ENCODE measurements at places on chromosomes 1 and 21.

DNA sequence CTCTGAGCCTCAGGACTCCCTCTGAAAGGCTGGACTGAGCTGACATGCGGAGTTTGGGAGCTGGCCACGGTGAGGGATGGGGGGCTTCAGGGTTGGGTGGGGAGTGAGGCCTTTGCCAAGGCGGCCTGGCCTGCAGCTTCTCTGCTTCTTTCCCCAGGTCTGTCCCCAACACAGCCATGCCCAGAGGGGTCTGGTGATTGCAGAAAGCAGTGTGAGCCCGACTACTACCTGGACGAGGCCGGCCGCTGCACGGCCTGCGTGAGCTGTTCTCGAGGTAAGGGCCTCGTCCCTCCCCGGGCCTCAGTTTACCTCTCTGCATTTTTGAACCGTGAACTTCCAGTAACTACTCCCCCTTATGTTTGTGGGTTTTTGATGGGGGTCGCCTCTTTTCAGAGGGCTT is 48.6 kb downstream of the TNFRSF8 start:
- no peaks in the 10 kb centered on the region for H3K27me3 ChIP-seq
- H3K4me1 ChIP-seq = no peaks in the 10 kb centered on the region
- DNase-seq = no peak
- H3K4me3 ChIP-seq = no peak overlapping the region
- no peaks in the 10 kb centered on the region for H3K36me3 ChIP-seq

DNA sequence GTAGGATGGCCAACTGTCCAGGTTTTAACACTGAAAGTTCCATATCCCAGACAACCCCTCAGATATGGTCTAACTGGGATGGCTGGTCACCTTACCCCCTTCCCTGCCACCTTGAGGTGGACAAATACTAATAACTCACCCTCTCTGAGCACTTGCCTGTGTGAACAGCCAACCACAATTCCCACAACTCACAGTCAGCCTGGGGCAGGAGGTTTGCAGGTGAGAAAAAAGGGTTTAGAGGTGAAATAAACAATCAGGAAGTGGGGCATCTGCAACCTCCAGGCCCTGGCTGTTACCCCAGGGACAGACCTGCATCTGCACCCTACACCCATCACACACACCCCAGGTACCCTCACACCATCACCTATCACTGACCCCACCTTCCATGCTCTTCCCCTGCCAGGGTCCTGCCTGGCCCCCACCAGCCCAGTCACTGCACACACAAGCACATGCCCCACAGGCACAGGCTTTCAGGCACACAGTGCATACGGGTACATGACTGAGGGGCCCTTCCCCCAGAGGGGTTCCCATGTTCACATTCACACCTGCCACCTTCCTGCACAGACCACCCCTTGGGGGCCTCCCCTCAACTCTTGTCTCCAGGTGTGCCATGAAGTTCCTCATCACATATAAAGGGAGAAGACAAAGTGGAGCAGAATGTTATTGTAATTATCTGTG is 679.5 kb downstream of the MATN1 start:
- H3K27ac ChIP-seq = no peak overlapping the region
- peaks cover 7% of the 10 kb centered on the region for H3K4me1 ChIP-seq
- DNase-seq = no peak
- H3K4me3 ChIP-seq = no peak overlapping the region
- no peaks in the 10 kb centered on the region for H3K27me3 ChIP-seq

DNA sequence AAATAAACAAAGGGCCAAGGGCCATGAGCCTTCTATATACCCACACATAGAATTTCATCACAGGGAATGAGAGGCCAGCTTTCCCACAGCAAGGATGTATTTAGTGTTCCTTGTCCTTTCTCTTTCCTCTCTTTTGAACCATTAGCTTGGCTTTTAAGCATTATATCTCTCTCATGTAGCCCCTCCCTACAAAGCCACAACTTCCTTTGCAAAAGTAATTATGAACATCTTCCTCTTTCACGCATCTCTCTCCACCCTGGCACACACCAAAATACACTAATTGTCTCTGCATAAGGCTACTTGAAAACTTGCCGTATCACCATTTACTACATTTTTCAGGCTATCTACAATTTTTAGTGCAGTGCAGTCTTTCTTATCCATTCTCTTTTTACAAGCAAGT is 1.9 kb upstream of the AK5 start:
- peak overlapping the region; percentile 34 for H3K4me3 ChIP-seq
- peak overlapping the region; percentile 37 for H3K27ac ChIP-seq
- no peaks in the 10 kb centered on the region for H3K27me3 ChIP-seq
- peaks cover 31% of the 10 kb centered on the region for H3K4me1 ChIP-seq
- H3K36me3 ChIP-seq = no peaks in the 10 kb centered on the region

- no peak overlapping the region for H3K4me3 ChIP-seq
- no peak overlapping the region for H3K27ac ChIP-seq
- H3K36me3 ChIP-seq = no peaks in the 10 kb centered on the region
- H3K27me3 ChIP-seq = no peaks in the 10 kb centered on the region
- no peaks in the 10 kb centered on the region for H3K4me1 ChIP-seq
Observed at GRCh38 chr1:219210067-219210466, 36.4 kb downstream of the LYPLAL1 start.
